Spleen (tissue), 13 donors: ENCODE measurements at places on chromosomes 11 and 22. TPM values are rescaled to one million over a fixed set of nuclear protein-coding genes. Genes with fewer than 3 reads are reported as not detected.

DNA sequence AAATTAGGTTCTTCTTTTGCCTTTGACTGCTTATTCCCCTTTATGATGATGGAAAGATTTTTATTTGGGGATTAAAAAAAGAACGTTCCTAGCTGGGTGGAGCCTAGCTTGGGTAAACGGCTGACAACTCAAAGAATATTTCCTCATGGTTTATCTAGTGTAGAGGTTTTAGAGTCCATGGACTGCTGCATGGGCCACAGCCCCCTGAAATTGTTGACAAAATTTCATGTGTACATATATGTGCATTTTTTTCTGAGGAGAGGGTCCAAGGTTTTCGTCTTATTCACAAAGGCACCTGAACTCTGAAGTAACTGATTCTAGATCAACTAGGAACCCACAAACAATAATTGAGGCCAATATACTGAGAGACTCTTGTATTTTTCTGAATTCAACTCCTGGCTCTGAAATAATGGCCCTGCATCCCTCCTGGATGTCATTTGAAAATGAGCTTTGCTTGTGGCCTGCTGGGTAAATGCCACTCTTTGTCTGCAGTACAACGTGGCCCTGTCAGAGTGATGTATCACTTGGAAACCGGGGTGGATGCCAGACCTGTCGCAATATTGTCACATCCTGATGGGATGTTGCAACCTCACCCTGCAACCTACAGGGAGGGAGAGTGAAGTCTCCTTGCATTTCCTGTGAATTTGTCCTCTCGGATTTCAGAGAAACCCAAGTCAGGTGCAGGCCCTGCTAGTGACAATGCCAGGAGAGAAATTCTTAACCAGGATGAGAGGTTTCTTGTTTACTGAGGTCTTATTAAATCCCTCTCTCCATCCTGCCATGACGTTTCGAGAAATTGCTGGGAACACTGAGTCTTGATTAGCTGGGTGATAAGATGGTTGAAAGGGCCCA, 33.8 kb downstream of the EHF start:
- no peak for DNase-seq
- no peaks in the 10 kb centered on the region for H3K4me1 ChIP-seq
- H3K27me3 ChIP-seq = no peaks in the 10 kb centered on the region

- no peaks in the 10 kb centered on the region for H3K4me1 ChIP-seq
- no peak overlapping the region for H3K4me3 ChIP-seq
- H3K27me3 ChIP-seq = no peaks in the 10 kb centered on the region
- DNase-seq = no peak
- H3K27ac ChIP-seq = no peak overlapping the region
- H3K36me3 ChIP-seq = no peaks in the 10 kb centered on the region
Observed at GRCh38 chr11:47967577-47968525, 12.5 kb upstream of the PTPRJ start.

GRCh38 chr22:42320443-42321416, 50.3 kb upstream of the TCF20 start:
- no peak overlapping the region for H3K4me3 ChIP-seq
- DNase-seq = no peak
- peaks cover 3% of the 10 kb centered on the region for H3K27me3 ChIP-seq
- H3K27ac ChIP-seq = no peak overlapping the region
- peaks cover 22% of the 10 kb centered on the region for H3K4me1 ChIP-seq

- DNase-seq = no peak
- H3K36me3 ChIP-seq = no peaks in the 10 kb centered on the region
- H3K4me3 ChIP-seq = no peak overlapping the region
- H3K27me3 ChIP-seq = no peaks in the 10 kb centered on the region
- H3K27ac ChIP-seq = no peak overlapping the region
Observed at GRCh38 chr11:12271241-12271640, 106.1 kb upstream of the PARVA start.

DNA sequence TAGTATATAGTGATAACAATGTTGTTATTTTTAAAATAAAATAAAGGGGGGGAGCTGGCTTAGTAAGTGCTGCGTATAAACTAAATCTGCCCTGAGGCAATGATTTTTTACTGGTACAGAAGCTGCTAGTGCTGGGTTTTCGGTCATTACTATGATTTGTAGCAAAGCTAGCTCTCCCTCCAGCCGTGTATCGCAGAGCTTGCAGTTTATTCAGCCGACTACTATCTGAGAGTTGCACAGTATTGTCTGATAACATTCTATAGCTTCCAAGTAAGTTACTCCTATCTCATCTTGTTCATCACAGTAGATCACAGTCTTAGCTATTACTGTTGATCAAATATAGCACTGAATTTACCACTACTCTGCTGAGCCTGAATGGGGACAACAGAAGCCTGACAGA, 805.5 kb upstream of the ARHGAP42 start:
- no peak overlapping the region for H3K4me3 ChIP-seq
- no peaks in the 10 kb centered on the region for H3K36me3 ChIP-seq
- no peaks in the 10 kb centered on the region for H3K4me1 ChIP-seq
- no peaks in the 10 kb centered on the region for H3K27me3 ChIP-seq
- no peak overlapping the region for H3K27ac ChIP-seq

- no peaks in the 10 kb centered on the region for H3K4me1 ChIP-seq
- no peak overlapping the region for H3K27ac ChIP-seq
- no peak overlapping the region for H3K4me3 ChIP-seq
- no peak for DNase-seq
- no peaks in the 10 kb centered on the region for H3K27me3 ChIP-seq
Observed at GRCh38 chr11:110776081-110776480, 63.8 kb upstream of the ARHGAP20 start.

- no peaks in the 10 kb centered on the region for H3K4me1 ChIP-seq
- no peak overlapping the region for H3K4me3 ChIP-seq
- H3K36me3 ChIP-seq = no peaks in the 10 kb centered on the region
- H3K27me3 ChIP-seq = peaks cover 10% of the 10 kb centered on the region
- H3K27ac ChIP-seq = no peak overlapping the region
- DNase-seq = no peak
Observed at GRCh38 chr22:50146439-50147238, 23.9 kb upstream of the PANX2 start.

DNA sequence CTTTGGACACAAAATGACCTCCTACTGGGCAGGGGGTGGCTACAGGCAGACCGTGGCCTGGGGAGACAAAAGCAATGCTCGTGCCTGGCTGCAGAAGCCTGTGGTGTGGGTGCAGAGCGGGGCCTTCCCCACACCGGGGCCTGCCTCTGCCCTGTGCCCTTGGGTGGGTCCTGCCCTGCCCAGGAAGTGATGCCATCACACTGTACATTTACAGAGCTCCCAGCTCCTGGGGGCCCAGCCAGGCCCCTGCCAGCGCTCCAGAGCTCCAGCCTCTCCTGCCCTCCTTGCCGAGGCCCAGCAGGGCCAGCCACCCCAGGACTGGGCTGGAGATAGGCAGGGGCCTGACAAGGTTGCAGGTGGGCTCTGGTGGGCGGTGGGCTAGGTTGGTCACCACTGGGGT, 40.1 kb downstream of the MUC5B start:
- no peaks in the 10 kb centered on the region for H3K27me3 ChIP-seq
- H3K4me3 ChIP-seq = peak overlapping the region; percentile 47
- H3K4me1 ChIP-seq = peaks cover 9% of the 10 kb centered on the region
- peak overlapping the region; percentile 84 for H3K27ac ChIP-seq
- no peaks in the 10 kb centered on the region for H3K36me3 ChIP-seq

DNA sequence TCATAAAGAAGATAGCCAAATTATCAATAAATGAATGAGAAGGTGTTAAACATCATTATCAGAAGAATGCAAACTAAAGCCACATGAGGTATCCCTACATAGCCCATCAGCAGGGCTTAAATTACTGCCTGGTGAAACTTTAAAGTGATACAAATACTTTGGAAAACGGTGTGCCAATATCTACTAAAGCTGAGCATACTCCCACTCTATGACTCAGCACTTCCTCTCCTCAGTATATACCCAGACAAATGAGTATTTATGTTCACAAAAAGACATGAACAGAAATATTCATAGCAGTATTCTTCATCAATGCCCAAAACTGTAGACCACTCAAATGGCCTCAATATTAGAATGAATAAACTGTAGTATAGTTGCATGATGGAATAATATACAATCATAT, 284.6 kb upstream of the ZC3H12C start:
- no peaks in the 10 kb centered on the region for H3K27me3 ChIP-seq
- H3K27ac ChIP-seq = no peak overlapping the region
- H3K4me3 ChIP-seq = no peak overlapping the region
- no peak for DNase-seq
- H3K4me1 ChIP-seq = no peaks in the 10 kb centered on the region

GRCh38 chr11:39174196-39174595, 2285.3 kb downstream of the LRRC4C start:
- no peak overlapping the region for H3K4me3 ChIP-seq
- no peaks in the 10 kb centered on the region for H3K27me3 ChIP-seq
- H3K4me1 ChIP-seq = no peaks in the 10 kb centered on the region
- no peak overlapping the region for H3K27ac ChIP-seq
- DNase-seq = no peak

- peaks cover 74% of the 10 kb centered on the region for H3K36me3 ChIP-seq
- no peak overlapping the region for H3K27ac ChIP-seq
- no peaks in the 10 kb centered on the region for H3K27me3 ChIP-seq
- no peaks in the 10 kb centered on the region for H3K4me1 ChIP-seq
- no peak for DNase-seq
Observed at GRCh38 chr22:40878922-40879321, 17.0 kb upstream of the DNAJB7 start.

GRCh38 chr22:29328566-29329500, 13.3 kb upstream of the RASL10A start:
- H3K27ac ChIP-seq = no peak overlapping the region
- no peaks in the 10 kb centered on the region for H3K27me3 ChIP-seq
- DNase-seq = no peak
- H3K36me3 ChIP-seq = peaks cover 70% of the 10 kb centered on the region
- H3K4me3 ChIP-seq = no peak overlapping the region

GRCh38 chr22:39908136-39908535, 7.3 kb downstream of the GRAP2 start:
- H3K27me3 ChIP-seq = no peaks in the 10 kb centered on the region
- no peak for DNase-seq
- peak overlapping the region; percentile 63 for H3K4me3 ChIP-seq
- H3K36me3 ChIP-seq = no peaks in the 10 kb centered on the region
- H3K27ac ChIP-seq = peak overlapping the region; percentile 32

GRCh38 chr11:81030186-81030585, 1589.4 kb upstream of the TENM4 start:
- DNase-seq = no peak
- no peaks in the 10 kb centered on the region for H3K36me3 ChIP-seq
- no peaks in the 10 kb centered on the region for H3K4me1 ChIP-seq

RIMBP3B gene
- not detected for total RNA-seq

SSTR3 gene
- total RNA-seq = 1.1 TPM

ALG9 gene
- total RNA-seq = 24.6 TPM

ENTHD1 gene
- total RNA-seq = not detected

BATF2 gene
- 23.1 TPM for total RNA-seq

MAPK8IP2 gene
- total RNA-seq = 0.64 TPM

APOBEC3B gene
- 7.8 TPM for total RNA-seq
